ENCODE measurements at places on chromosomes 5 and 9.
A peak's percentile ranks its signal among the peaks of the same experiment; 100 is the strongest.

- H3K4me3 ChIP-seq: no peak overlapping the region
- H3K4me1 ChIP-seq: no peaks in the 10 kb centered on the region
- no peak overlapping the region for H3K27ac ChIP-seq
- no peaks in the 10 kb centered on the region for H3K27me3 ChIP-seq
Measured at GRCh38 chr5:139110526-139111168, 87.5 kb downstream of the SIL1 start.

- H3K4me3 ChIP-seq: no peak overlapping the region
- no peaks in the 10 kb centered on the region for H3K4me1 ChIP-seq
- no peaks in the 10 kb centered on the region for H3K36me3 ChIP-seq
Measured at GRCh38 chr9:115599898-115600297, 481.9 kb upstream of the TNC start.

DNA sequence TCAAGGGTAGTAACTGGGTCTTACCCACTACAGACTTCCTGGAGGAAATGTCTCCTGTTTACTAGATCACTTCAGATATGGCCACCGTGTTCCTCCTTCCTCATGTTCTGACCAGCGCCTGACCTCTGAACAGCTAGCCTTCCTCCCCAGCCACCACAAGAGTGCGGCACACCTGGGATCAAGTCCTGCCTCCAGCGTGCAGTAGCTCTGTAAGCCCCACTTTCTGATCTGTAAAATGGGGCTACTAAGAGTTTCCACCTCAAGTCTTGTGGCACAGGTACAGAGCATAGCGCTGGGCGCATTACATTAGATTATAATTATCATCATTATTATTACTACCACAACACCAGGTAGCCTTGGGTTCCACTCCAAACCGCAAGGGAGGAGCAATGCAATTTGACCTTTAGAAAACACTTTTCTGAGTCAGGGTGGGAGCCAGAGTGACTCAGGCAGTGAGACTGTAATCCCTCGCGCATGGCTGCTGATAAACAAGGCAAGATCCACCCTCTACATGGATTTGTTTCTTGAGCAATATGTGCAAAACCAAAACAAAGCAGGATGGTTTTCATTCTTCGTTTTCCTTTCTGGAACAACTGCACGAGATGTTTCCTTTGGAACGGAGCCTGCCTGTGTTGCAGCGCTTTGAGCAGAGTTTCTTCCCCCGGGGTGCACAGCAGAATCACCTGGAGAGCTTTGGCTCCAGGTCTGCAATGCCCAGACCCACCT, 65.0 kb upstream of the ANGPTL2 start:
- H3K4me3 ChIP-seq: no peak overlapping the region
- H3K27me3 ChIP-seq: peaks cover 3% of the 10 kb centered on the region
- no peaks in the 10 kb centered on the region for H3K36me3 ChIP-seq
- H3K27ac ChIP-seq: no peak overlapping the region

DNA sequence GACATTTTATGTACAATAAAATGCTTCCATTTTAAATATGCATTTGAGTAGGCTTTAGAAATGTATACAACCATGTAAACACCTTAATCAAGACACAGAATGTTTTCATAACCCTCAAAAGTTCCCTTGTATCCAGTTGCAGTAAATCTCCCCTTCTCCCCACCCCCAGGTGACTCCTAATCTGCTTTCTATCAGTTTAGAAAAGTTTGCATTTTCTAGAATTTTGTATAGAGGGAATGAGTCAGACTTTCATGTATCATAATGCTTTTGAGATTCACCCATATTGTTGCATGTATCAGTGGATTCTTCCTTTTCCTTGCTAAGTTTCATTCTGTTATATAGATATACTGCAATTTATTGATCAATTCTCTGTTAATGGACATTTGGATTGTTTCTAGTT, 17.7 kb upstream of the ZBED3 start:
- no peak for DNase-seq
- H3K27me3 ChIP-seq: no peaks in the 10 kb centered on the region
- no peaks in the 10 kb centered on the region for H3K36me3 ChIP-seq
- peaks cover 9% of the 10 kb centered on the region for H3K4me1 ChIP-seq
- H3K27ac ChIP-seq: no peak overlapping the region

DNA sequence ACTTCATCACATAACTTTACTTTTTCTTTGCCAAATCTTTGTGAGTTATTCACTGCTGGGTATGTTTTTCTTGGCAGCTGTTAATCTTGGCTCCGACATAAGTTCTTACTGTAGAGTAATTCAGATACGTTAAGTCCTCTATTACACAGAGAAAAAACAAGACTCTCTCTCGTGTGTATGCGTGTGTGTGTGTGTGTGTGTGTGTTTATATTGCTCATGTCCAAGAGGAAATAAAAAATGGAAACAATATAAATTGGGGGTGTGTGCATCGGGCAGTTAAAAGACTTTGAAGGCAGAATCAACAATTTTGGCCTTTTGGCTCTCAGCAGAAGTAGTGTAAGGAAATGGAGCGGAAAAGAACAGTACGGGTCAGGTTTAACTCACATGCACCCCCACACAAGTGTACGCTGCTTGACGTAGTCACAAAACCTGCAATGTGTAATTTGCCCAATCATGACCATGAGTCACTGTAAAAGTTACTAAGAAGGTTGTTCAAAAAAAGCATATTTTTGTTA, 67.2 kb upstream of the IFNE start:
- peaks cover 2% of the 10 kb centered on the region for H3K4me1 ChIP-seq
- DNase-seq: no peak

- H3K4me1 ChIP-seq: no peaks in the 10 kb centered on the region
- no peaks in the 10 kb centered on the region for H3K27me3 ChIP-seq
- no peak overlapping the region for H3K4me3 ChIP-seq
Measured at GRCh38 chr5:128009403-128009802, 74.2 kb upstream of the SLC12A2 start.

DNA sequence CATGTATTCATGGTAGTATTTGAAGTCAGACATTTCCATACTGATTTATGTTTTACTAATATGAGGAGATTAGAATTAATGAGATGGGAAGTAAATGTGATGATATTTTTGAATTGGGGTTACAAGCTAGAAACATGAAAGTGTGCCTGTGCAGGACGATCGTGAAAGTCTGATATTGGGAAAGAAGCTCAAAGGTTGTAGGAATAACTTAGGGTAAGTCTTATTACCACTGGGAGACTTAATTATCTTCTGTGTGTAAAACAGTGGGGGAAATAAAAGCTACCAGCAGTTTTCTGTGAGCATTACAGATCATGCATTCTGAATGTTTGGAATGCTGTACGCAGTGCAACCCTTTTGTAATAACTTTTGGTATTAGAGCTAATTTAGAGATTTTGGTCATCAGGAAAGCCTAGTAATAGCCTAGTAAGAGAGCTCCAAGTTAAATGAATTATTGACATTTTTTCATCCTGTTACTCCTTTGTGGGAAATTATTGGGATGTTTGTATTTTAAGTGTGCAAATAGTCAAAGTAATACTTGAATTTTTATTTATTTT, 153.9 kb downstream of the PCSK5 start:
- H3K4me1 ChIP-seq: peaks cover 2% of the 10 kb centered on the region
- no peak overlapping the region for H3K4me3 ChIP-seq
- H3K27ac ChIP-seq: no peak overlapping the region
- no peaks in the 10 kb centered on the region for H3K36me3 ChIP-seq
- DNase-seq: no peak

- no peaks in the 10 kb centered on the region for H3K27me3 ChIP-seq
- no peak overlapping the region for H3K4me3 ChIP-seq
- no peaks in the 10 kb centered on the region for H3K4me1 ChIP-seq
- no peak overlapping the region for H3K27ac ChIP-seq
Measured at GRCh38 chr9:79140751-79141150, 431.0 kb upstream of the TLE4 start.

- no peak overlapping the region for H3K27ac ChIP-seq
- H3K4me3 ChIP-seq: no peak overlapping the region
- no peaks in the 10 kb centered on the region for H3K4me1 ChIP-seq
- no peak for DNase-seq
- peaks cover 23% of the 10 kb centered on the region for H3K27me3 ChIP-seq
- H3K36me3 ChIP-seq: no peaks in the 10 kb centered on the region
Measured at GRCh38 chr5:174412941-174413340, 311.4 kb upstream of the MSX2 start.

- H3K27me3 ChIP-seq: no peaks in the 10 kb centered on the region
- H3K4me1 ChIP-seq: peaks cover 47% of the 10 kb centered on the region
- peak overlapping the region; percentile 63 for H3K27ac ChIP-seq
- H3K4me3 ChIP-seq: no peak overlapping the region
Measured at GRCh38 chr9:128078504-128079434, 10.7 kb downstream of the SLC25A25 start.

DNA sequence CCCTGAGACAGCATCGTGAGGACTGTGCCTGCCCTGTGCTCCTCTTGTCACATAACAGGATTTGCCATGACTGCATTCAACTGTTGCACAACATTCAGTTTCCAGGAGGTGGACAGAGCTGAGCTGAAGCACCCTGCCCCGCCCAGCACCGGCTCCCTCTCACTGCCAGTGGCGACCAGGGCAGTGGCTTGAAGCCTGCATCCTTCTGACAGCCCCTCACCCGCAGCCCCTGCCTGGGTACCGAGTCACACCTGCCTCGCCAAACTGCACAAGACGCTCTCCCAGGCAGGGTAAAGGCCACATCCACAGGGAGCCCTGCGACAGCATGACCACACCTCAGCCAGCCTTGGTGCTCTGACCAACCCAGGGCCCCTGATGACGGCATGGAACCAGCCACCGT, 59.9 kb upstream of the ZNF354A start:
- no peak overlapping the region for H3K4me3 ChIP-seq
- H3K36me3 ChIP-seq: no peaks in the 10 kb centered on the region
- peaks cover 2% of the 10 kb centered on the region for H3K27me3 ChIP-seq
- H3K4me1 ChIP-seq: no peaks in the 10 kb centered on the region

GRCh38 chr9:72363236-72363635, 1.8 kb downstream of the ZFAND5 start:
- H3K4me3 ChIP-seq: peak overlapping the region; percentile 91
- peaks cover 52% of the 10 kb centered on the region for H3K4me1 ChIP-seq
- no peaks in the 10 kb centered on the region for H3K27me3 ChIP-seq
- H3K36me3 ChIP-seq: peaks cover 44% of the 10 kb centered on the region
- DNase-seq: no peak

DNA sequence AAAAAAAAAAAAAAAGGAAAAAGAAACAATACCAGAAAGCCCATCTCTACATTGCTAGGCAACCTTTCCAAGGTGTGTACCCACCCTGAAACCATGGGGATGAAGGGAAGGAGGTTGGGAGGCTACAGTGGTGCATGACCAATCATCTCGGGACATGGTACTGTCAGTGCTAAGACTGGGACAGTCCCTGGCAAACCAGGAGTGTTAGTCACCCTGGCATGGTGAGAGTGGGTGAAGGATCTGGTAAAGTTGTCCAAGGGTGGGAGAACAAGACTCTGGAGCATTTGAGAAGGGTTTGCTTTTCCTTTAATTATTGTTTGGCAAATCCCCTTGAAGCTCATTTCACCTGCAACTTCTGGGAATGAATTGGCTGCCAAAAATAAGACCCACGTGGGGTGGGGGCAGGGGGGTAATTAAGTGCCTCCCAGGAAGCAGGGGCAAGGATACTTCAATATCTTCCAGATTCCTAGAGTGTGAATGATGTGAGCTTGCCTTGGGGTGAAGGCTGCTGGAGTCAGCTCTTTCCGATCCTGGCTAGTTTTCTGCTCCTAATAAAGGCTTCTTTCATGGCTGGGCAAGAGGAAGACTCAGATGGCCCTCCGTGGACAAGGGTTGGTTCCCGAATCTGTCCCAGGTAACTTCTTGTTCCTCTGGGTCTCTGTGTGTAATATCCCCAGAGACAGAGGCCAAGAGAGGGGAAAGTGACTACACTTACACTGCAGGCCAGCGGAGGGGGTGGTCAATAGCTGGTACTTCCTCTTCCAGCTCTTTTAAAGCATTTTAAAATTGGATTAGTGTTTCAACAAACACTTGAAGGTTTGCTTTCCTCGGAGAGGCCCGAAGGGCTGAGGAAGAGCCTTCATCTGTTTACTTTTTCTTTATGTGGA, 61.6 kb upstream of the SPRY4 start:
- H3K4me3 ChIP-seq: no peak overlapping the region
- DNase-seq: peak; percentile 13
- H3K27ac ChIP-seq: no peak overlapping the region
- H3K36me3 ChIP-seq: no peaks in the 10 kb centered on the region
- H3K4me1 ChIP-seq: peaks cover 14% of the 10 kb centered on the region
- H3K27me3 ChIP-seq: no peaks in the 10 kb centered on the region

GRCh38 chr5:79081779-79082178, 12.2 kb downstream of the BHMT2 start:
- peaks cover 5% of the 10 kb centered on the region for H3K4me1 ChIP-seq
- H3K27me3 ChIP-seq: no peaks in the 10 kb centered on the region
- no peak overlapping the region for H3K4me3 ChIP-seq
- no peaks in the 10 kb centered on the region for H3K36me3 ChIP-seq

DNA sequence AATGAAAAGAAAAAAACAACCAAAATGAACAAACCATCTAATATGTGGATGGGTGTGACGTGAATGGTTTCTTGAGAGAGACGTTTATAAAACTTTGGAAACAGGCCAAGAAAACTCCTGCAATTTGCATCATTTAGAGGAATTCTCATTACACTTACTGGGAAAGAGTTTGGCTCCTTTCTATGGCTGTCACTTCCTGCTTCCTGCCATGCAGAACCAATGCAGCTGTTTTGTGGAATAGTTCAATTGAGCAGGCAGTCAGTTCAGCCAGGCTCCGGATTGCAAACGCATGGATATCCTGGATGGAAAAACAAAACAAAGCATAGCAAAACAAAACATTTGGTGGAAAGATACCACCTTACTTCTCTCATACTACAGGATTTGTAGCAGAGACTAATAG, 36.6 kb downstream of the FAM114A2 start:
- no peak overlapping the region for H3K27ac ChIP-seq
- H3K4me1 ChIP-seq: no peaks in the 10 kb centered on the region
- no peaks in the 10 kb centered on the region for H3K27me3 ChIP-seq
- no peak overlapping the region for H3K4me3 ChIP-seq
- peaks cover 34% of the 10 kb centered on the region for H3K36me3 ChIP-seq

- DNase-seq: no peak
- H3K4me3 ChIP-seq: no peak overlapping the region
- no peaks in the 10 kb centered on the region for H3K36me3 ChIP-seq
Measured at GRCh38 chr5:178993236-178993765, 1.8 kb downstream of the GRM6 start.

DNA sequence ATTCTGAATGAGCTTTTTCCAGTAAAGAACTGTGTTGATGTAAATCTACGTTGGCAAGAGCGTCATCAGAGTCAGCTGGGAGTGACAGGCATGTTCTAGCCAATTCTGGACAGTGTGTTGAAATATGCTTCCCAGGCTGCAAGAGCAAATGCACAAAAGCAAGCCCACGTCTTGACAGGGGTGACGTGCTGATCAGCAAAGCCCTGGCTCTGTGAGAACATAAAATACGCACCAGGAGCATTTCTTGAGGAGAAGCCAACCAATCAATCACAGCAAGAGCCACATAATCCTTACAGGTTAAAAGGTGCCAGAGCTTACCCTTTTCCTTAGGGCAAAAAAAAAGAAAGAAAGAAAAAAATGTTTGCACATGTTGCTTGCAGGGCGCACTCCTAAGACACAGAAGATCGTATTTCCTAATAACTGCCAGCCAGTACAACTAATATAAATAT, 148.1 kb downstream of the PDE4D start:
- no peak for DNase-seq
- H3K36me3 ChIP-seq: no peaks in the 10 kb centered on the region
- H3K27me3 ChIP-seq: no peaks in the 10 kb centered on the region
- H3K27ac ChIP-seq: no peak overlapping the region
- no peak overlapping the region for H3K4me3 ChIP-seq
- no peaks in the 10 kb centered on the region for H3K4me1 ChIP-seq

GRCh38 chr9:108837530-108837929, 18.3 kb downstream of the ACTL7B start:
- H3K4me1 ChIP-seq: peaks cover 4% of the 10 kb centered on the region
- DNase-seq: no peak
- no peaks in the 10 kb centered on the region for H3K36me3 ChIP-seq
- no peaks in the 10 kb centered on the region for H3K27me3 ChIP-seq
- no peak overlapping the region for H3K4me3 ChIP-seq
- no peak overlapping the region for H3K27ac ChIP-seq

GRCh38 chr5:149150457-149150856, 9.2 kb downstream of the ABLIM3 start:
- no peak for DNase-seq
- no peaks in the 10 kb centered on the region for H3K4me1 ChIP-seq
- no peak overlapping the region for H3K27ac ChIP-seq
- no peak overlapping the region for H3K4me3 ChIP-seq
